ENCODE measurements at places on chromosomes 7 and 10.

DNA sequence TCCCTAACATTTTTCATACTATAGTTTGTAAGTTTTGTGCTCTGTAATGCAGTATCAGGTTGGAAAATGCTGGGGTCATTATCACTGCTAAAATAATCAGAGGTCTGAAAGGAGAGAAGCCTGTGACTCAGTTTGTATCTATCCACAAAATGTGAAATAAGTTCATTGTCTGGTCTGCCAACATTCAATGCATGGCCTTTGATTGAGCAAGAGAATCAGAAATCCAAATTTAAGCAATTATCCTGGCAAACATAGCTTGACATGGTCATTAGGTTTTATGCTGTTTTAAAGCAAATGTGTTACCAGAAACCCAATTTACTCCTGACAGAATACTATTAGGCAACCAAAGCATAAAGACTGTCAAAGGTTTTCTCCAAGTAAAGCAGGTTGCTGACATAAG is 709.7 kb upstream of the SEMA3D start:
- DNase-seq: no peak

- DNase-seq: no peak
Observed at GRCh38 chr7:64905133-64905532, 2.1 kb downstream of the ZNF273 start.

- DNase-seq: no peak
Observed at GRCh38 chr7:148391591-148391990, 199.0 kb upstream of the C7orf33 start.

DNA sequence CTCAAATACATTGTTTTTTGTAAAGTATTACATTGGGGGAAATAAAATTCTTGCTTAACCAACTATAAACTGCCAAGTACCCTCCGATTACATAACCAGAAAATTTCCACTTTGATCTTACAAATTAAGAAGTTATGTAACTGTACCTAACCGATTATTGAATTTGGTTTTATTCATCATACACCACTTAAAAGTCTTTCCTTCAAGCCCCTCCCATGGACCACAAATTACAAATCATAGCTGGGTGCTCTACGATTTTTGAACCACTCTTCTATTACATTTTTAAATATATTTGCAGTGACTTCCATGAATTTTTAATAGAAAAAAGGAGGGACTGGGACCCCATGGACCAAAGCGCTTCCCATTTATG is 630 bp downstream of the ZNF680 start:
- no peak for DNase-seq

- DNase-seq: no peak
Observed at GRCh38 chr10:3728563-3728962, 56.4 kb downstream of the KLF6 start.

GRCh38 chr7:5690931-5691473 is 90.5 kb downstream of the RNF216 start:
- no peak for DNase-seq

- no peak for DNase-seq
Observed at GRCh38 chr10:62244088-62244487, 24.6 kb downstream of the RTKN2 start.

Data from right hindlimb (tissue), 1 donor.